Osteocyte (in vitro differentiated cells): ENCODE measurements at places on chromosomes 3 and 15.

- DNase-seq: no peak
Observed at GRCh38 chr3:111728566-111728935, 130.5 kb upstream of the PHLDB2 start.

DNA sequence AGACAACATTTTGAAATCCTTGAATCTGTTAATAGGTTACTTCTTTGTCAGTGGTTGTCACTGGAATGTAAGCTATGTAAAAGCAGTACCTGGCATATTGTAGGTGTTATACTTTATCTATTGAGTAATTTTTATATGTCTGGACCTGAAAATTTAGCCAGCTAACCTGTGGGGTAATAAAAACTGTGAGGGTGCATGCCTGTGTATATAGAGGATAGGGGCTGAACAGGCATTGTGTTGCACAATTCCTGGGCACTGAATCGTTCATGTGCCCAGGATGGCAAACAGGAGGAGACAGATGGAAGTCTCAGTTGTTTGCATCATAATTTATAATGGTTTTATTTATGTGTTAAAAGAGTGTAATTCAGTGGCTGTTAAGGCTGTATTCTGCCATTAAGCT, 67.1 kb downstream of the ARMC8 start:
- no peak for DNase-seq

DNA sequence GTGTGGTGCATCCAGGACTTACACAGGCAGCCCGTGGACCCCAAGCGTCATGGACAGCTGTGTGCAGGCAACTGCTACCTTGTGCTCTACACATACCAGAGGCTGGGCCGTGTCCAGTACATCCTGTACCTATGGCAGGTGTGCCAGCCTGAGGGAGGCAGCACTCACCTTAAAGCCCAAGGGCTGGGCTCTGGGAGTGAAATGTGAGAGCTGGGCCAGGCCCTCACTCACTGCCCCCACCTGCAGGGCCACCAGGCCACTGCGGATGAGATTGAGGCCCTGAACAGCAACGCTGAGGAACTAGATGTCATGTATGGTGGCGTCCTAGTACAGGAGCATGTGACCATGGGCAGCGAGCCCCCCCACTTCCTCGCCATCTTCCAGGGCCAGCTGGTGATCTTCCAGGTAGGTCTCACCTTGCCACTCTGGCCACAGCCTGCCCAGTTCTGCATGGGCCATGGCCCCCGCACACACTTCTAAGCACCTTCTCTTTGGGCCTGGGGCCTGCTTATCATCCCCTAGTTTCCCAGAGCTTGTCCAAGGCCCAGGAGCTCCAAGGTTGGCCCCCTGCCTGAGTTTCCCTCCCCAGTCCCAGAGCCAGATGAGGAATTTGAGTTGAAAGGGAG, 11.0 kb downstream of the VILL start:
- no peak for DNase-seq

- DNase-seq: no peak
Observed at GRCh38 chr3:119933207-119933606, 151.3 kb downstream of the NR1I2 start.

DNA sequence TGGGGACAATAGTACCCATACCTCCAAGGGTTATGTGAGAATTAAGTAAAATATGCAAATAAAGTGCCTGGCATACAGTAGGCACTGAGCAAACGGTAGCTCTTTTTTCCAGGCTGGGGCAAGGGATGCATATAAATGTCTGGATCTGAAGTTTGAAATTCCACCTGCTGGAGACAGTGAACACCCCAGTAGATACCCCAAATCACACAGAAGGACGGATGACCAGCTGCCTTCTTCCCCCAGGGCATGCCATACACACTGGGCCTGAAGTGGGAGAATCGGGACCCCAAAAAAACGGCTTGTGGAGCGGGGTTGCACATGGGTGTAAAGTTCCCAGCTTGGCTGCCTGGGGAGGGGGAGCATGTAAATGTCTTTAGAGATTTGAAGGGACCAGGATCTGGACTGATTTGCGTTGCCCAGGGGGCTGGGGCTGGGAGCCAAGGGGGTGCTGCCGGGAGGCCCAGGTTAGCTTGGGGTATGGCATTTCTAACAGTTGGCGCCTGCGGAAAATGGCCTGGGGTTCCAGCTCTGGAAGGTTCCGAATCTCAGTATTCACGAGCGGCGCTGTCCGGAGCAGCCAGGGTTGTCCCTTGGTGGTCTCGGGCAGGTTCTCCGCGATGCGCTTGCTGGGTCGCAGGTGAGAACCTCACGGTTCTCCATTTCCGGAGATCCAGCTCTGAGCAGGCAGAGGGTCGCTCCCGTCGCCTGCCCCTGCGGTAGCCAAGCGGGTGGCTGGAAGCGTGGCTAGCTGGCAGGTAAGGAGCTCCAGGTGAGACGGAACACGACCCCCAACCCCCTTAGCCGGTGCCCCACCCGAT, 42.6 kb upstream of the POLG start:
- DNase-seq: no peak

DNA sequence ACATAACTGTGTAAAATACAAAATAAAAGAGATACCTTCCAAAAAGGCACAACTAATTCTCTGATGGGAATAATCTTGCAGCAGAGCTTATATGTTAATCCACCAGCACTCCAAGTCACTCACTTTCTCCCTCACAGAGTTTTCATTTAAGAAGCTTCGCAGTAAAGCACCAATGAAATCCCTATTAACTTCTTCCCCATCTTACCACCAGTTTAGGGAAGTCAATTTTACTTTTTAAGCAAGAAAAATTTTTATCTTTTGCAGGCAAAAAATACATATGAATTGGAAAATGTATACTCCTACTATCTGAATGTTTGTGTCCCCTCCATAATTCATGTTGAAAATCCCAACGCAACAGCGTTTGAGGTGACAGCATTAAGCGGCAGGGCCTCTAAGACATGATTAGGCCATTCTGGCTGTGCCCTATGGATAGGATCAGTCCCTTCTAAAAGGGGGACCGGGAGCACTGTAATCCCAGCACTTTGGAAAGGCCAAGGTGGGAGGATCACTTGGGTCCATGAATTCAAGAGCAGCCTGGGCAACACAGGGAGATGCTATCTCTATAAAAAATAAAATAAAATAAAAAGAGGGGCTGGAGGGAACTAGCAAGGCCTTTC, 435.8 kb downstream of the SHQ1 start:
- DNase-seq: no peak

- DNase-seq: no peak
Observed at GRCh38 chr3:57949785-57950615, 58.2 kb upstream of the FLNB start.

GRCh38 chr3:101381809-101382208, 61.4 kb upstream of the IMPG2 start:
- DNase-seq: no peak

DNA sequence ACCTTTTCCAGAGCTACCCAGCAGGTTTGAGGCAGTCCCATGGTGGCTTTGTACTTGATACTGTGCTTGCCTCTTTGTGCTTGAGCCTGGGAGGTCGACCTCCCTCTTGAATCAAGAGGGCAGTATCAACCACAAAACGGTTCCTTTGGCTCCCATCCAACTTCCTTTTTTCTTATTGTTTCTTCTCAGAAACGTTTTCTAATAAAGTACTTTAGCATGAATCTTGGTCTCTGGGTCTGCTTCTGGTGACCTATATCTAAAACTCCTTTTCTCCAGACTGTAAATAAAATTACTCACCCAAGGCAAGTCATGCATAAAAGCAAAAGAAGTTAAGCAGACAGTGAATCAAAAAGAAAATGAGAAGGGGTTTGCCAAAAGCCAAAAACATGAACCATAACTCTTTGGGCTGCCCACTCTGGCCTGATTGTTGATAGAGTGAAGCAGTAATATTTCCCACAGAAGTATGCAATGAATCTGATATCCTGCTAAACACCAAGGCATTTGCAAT, 112.2 kb upstream of the SLC4A7 start:
- DNase-seq: no peak
